ENCODE measurements at places on chromosomes 4 and X. TPM values are rescaled to one million over a fixed set of nuclear protein-coding genes. Genes with fewer than 3 reads are reported as not detected.

- DNase-seq, result no peak
Measured at GRCh38 chr4:140740906-140741670, 15.1 kb downstream of the TBC1D9 start.

DNA sequence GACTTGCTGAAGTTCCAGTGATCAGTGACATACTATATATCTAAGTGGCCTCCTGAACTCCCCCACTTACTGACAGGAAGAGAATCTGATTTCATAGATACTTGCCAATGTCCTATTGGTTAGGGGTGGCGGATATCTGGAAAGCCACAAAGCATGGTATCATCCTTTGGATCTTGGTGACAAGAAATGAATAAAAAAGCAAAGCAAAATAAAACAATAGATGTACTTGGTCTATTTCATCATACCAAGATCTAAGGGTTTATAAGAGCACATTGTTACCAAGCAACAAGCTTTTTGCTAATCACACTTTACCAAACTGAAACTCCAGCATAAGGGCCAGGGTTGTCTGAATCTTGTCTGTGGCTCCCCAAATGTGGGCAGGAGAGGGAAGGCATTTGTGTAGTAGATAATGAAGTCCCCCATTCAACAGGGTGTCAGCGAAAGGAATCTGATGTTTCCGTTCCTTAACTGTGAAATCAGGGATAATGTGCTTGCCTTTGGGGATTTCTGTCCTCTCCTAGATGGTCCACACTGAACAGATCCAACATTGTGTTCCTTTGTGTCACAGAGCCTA, 125.0 kb upstream of the SMIM10 start:
- no peak for DNase-seq

- DNase-seq, result no peak
Measured at GRCh38 chrX:132563976-132564375, 75.1 kb upstream of the MBNL3 start.

GRCh38 chr4:159443975-159444374, 341.1 kb downstream of the RAPGEF2 start:
- DNase-seq, result no peak

GRCh38 chr4:28639747-28640146, 1779.1 kb downstream of the STIM2 start:
- no peak for DNase-seq

DNA sequence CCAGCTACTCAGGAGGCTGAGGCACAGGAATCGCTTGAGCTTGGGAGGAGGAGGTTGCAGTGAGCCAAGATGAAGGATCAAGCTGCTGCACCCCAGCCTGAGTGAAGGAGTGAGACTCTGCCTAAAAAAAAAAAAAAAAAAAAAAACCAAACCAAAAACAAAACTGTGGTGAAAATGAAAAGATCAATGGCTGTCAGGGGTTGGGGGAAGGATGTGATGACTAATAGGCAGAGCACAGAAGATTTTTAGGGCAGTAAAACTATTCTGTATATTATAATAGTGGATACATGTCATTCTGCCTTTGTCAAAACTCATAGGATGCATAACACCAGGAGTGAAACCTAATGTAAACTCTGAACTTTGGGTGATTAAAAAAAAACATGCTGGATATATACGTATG, 69.9 kb upstream of the ELOVL6 start:
- DNase-seq, result no peak

DNA sequence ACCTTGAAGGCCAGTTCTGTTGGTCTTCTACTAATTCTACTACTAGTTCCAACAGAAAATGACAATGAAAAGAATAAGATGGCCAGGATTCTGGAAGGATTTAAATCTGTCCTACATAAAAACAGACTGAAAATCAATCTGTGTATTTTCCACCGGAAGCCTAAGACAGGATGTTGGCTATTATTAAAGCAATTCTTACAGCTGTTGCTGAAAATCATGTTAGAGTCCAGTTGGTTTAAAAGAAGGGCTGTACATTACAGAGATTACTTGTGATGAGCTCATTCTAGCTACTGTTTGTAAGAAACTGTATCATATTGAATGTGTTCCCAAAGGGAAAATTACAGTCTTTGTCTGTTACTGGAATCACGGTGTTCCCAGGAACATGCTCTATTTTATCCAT, 54.8 kb upstream of the MAGEB16 start:
- no peak for DNase-seq

DNA sequence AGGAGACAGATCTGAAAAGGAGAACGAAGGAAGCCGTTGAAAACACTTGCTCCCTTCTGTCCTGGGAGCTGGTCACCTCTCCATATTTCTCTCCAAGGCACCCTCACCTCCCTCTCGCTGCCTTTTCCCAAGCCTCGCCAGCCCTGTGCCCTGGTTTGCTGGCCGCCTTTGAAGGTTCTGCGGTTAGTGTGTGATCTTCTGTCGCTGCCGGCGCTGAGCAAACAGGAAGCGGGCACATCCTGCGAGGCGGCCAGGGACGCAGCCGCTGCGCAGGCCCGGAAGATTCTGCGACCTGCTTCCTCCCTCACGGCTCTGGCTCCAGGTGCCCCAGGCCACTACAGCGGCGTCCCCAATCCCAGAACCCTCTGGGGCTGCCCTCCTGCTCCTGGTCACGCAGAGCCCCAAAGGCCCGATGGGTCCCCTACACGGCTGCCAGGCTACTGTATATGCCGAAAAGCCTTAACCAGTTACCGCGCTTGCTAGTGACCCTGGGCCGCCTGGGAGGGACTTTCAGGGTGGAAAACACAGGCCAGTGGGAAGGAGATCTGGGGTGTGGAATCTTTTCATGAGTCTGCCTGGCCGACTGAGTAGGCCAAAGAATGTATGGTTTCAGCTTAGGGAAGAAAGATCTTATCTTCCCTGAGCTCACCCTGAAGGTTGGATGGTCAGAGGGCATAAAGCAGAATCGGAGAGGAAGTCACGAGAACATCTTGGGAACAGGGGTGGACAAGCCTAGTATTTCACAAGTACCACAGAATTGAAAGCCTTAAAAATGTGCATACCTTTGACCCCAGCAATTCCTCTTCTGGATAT, 2.3 kb upstream of the SASH3 start:
- DNase-seq, result peak; percentile 81

POLA1 gene
- 6.0 TPM for total RNA-seq

LRAT gene
- total RNA-seq, result not detected

SOD3 gene
- 63.4 TPM for total RNA-seq

STATH gene
- total RNA-seq, result not detected

GASK1B gene
- 68.6 TPM for total RNA-seq
